ENCODE measurements at places on chromosomes 6 and 20. TPM values are rescaled to one million over a fixed set of nuclear protein-coding genes. Genes with fewer than 3 reads are reported as not detected.

DNA sequence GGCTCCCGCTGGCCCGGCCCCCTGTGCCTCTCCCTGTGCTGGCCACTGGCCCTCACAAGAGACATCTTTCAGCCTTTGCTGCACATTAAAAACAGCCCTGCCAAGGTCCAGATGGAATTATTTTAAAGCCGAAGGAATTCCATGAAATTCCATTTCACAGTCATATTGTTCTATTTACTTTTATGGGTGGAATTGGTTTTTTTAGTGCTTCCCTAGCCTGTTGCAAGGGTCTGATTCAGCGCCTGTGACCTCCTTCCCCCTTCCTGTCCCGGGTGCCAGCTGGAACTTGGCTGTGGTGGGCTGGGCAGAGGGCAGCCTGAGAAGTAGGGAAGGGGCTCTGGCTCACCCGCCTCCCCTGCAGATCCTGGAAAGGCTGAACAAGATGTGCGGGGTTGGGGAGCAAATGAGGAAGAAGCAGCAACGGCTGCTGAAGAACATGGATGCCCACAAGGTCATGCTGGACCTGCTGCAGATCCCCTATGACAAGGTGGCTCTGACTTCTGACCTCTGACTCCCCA is 34.3 kb downstream of the UQCC2 start:
- no peak for DNase-seq

GRCh38 chr6:168289571-168289962 is 30.0 kb downstream of the DACT2 start:
- DNase-seq: no peak

DNA sequence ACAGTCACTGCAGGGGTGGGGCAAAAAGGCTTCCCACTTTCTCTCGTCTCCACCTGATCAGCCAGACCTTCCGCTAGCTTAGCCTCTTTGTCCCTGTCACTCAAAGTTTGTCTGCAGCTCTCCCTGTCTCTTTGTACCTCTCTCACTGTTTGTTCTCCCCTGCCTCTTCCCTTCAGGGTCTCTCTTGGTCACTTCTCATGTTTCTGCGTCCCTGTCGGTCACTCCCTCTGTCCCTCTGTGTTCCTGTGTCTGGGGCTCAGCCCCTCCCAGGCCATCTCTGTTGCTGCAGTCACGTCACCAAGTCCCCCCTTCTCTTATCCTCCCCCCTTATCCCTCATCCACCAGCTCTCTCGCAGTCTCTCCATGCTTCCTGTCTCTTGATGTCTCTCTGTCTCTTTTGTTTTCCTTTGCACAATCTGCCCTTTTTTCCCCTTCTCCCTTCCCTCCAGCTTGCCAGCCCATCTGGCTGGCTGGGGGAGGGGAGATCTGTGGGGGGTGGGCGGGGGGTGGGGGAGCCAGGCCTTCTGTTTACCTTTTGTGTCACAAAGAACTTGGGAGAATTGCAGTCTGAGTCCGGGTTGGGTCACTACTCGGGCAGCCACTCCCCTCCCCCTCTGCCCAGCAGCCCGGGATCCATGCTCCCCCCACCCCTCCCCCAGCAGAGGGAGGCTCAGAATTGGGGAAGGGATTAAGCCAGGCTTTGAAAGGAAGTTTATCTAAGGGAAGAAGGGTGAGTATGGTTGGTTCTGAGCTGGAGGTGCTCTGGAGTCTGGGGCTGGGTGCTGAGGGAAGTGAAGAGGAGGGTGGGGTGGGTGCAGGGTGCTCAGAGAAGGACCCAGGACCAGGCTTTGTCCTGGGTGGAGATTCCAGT is 32.3 kb downstream of the FOXP4 start:
- DNase-seq: peak; percentile 57

GRCh38 chr6:56938649-56939191 is 16.2 kb upstream of the BEND6 start:
- DNase-seq: no peak

GRCh38 chr20:60694763-60695162 is 557.3 kb upstream of the CDH4 start:
- DNase-seq: no peak

GRCh38 chr6:78749326-78749725 is 118.0 kb upstream of the IRAK1BP1 start:
- no peak for DNase-seq

GRCh38 chr20:675453-676314 is at the start of gene SCRT2:
Gene SCRT2, minus strand, starts transcription at chr20:675802. Its CDS starts 201 bp downstream, at chr20:675601.
- DNase-seq: peak; percentile 86

DNA sequence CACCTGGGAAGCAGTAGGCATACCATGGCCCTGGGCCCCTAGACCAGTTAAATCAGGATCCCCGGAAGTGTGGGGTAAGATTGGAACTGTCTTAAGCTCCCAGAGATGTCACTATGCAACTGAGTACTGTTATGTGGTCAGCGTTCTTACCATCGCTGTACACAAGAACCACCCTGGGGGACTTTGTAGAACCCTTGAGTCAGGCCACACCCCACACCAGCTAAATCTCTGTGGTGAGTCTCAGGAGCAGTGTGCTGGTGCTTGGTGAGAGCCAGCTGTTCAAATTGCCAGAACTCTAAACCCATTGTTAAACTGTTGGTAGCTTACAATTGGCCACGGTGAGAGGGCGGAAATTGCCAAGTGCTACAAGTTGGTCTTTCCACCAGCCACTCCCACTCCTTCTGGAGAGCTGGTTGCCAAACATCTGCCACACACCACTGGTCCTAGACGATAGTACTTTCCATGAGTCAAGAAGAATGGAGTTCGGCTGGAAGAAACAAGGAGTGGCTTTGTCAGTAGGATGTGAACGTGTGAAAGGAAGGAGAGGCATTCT is 80.5 kb upstream of the SYNDIG1 start:
- DNase-seq: no peak

GCNT2 gene
- total RNA-seq: 2.8 TPM

DNA sequence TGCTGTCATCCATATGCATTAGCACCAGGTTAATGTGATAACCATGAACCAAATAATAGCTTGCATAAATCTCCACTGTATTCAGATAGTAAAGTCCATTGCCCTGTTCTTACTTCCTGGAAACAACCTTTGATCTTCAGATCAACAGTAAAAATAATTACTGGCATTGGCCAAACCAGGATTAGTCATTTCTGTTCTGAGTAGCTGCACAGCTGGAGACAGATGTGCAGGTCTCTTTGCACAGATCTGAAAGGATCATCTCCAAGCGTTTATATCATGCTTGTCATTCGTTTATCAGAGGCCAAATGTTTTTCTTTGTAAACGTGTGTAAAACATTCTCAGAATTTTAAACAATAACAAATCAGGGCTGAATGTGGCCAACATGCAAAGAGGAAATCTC is 134.4 kb upstream of the HMGCLL1 start:
- DNase-seq: no peak

GRCh38 chr6:164856138-164856537 is 453.3 kb downstream of the C6orf118 start:
- no peak for DNase-seq

SH3BGRL2 gene
- 71.3 TPM for total RNA-seq

- DNase-seq: no peak
Observed at GRCh38 chr20:48585061-48585870, 242.5 kb downstream of the PREX1 start.

RAET1E gene
- not detected for total RNA-seq

GRCh38 chr6:150659046-150659763 is 59.5 kb downstream of the PLEKHG1 start:
- DNase-seq: no peak

GRCh38 chr6:107108201-107108890 is 7.0 kb downstream of the BEND3 start:
- no peak for DNase-seq

EPPIN gene
- not detected for total RNA-seq

- DNase-seq: no peak
Observed at GRCh38 chr6:124768224-124768623, 194.0 kb upstream of the RNF217 start.

SMLR1 gene
- 38.4 TPM for total RNA-seq

DNA sequence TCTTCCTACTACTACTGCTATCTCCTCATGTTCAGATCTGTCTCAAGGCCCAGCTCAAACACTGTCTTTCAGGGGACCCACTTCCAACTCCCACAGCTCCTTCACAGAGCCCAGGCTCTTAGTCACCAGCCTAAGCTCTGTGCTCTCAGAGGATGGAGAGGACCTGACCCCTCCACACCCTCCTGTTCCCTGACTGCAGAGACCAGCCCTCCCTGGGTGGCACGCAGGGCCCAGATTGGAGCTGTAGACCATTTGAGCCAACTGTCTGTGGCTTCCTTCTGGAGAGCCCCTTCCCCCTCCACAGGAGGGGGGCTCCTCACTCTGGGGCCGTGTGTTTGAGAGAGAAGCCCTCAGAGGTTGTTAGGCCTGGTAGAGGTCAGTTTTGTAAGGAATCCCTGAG is 9.8 kb downstream of the SNPH start:
- no peak for DNase-seq

DNA sequence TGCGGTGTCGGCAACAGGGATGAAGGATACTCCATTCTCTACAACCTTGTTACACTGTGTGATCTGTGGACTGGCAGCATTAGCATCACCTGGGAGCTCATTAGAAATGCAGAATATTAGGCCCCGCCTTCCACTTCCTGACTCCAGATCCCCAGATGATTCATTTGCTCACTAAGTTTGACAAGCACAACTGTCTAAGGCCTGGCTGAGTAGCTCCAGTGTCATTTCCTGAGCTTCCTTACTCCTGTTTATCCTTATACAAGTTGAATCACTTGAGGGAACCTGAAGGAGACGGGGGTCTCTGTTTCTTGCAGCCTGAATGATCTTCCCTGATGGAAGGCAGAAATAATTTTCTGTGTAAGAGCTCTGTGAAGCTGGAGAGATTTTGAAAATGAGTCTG is 32.7 kb upstream of the PROKR2 start:
- no peak for DNase-seq
